ENCODE measurements at places on chromosomes 6 and 20.

DNA sequence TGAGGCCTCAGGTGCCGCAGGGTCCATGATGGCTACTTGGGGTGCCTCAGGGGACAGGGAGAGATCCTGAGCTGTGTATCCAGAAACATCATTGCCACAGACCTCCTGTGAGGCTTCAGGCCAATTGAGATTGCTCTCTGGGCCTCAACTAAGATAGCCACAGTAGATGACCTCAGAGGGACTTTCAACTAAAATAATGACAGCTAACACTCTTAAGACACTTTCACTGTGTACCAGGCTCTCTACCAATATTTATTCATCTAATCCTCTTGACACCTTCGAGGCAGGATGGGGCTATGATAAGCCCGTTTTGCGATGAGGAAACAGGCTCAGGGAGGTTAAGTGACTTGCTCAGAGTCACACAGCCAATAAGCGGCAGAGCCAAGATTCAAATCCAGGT is 10.7 kb downstream of the RIMS4 start:
- ATAC-seq: no peak

DNA sequence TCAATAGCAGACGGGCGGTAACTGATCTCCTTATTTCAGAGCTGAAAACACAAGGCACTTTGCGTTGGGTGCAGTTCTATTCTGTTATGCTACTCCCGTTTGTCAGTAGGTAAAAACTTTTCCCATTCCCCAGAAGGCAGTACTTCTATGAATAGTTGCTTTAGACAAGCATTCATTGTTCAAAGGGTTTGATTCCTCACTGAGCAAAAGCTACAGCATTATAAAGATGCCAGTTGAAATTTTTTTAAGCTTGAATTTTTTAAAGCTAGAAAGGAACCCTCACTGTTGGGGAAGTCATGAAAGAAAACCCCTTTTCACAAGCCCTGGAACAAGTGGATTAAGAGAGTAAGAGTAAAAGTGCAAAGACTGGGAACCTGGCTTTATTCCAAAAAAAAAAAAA is 42.3 kb downstream of the FUT9 start:
- no peak for ATAC-seq

DNA sequence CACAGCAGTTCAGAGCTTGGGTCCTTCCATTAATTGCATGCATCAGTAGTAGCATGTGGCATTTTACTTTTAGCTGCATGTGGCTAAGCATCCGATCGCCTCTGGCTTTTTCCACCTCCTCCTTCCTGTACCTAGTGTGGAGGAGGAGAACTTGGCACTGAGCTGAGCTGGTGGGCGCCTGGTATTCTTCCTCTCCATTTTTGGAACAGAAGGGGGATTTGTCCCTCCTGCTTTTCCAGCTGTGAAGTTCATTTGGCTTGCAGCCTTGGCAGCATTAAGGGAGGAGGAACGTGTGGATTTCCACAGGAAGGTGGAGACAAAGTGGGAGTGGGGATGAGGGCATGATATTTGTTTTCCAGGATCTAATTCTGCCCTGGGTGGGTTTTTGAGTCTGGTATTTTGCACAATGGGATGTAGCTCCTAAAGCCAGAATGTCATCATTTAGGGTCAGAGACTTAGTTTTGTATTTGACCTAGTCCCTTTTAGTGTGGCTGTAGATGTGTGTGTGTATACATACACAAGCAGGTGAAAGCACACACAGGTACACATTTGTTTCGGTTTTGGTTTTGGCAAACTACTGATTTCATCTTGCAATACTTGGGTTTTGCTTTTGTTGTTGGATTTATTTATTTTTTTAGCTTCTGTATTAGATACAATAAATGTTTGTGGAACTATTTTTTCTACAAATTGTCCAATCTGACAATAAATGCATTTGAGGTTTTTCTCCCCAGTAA is 90.0 kb downstream of the SASH1 start:
- no peak for ATAC-seq

GRCh38 chr6:31794866-31795615 is 511 bp downstream of the VARS1 start:
- peak; percentile 50 for ATAC-seq

DNA sequence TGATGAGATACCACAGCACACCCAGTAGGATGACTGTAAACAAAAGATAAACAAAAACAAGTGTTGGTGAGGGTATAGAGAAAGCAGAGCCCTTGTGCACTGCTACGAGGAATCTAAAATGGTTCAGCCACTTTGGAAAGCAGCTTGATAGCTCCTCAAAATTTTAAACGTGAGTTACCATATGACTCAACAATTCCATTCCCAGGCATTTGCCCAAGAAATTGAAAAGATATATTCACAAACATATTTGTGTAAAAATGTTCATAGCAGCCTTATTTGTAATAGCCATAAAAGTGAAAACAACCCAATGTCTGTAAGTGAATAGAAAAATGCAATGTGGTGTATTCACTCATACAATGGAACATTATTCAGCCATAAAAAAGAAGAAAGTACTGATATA is 141.0 kb upstream of the BTBD3 start:
- ATAC-seq: no peak

DNA sequence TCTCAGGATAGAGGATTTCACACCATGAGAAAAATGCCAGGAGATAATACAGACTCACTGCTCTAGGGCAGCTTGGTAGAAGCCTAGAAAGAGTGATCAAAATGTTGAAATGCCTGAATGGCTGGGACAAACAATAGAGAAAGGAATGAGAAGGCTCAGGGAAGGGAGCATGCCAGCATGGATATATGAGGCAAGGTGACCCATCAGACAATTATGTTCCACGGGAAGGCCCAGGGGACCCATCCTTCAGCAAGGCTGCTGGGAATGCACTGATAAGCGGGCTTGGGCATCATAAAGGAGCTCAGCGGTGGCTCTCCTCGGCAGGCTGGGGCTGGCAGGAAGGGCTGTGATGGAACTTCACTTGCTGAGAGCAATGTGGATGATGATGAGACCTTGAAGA is 12.2 kb downstream of the HEBP2 start:
- peak; percentile 82 for ATAC-seq

All from motor neuron (in vitro differentiated cells).